ENCODE measurements at places on chromosomes 11 and 22. TPM values are rescaled to one million over a fixed set of nuclear protein-coding genes. Genes with fewer than 3 reads are reported as not detected.

Gene PTPN5
- total RNA-seq: 1.5 TPM

DNA sequence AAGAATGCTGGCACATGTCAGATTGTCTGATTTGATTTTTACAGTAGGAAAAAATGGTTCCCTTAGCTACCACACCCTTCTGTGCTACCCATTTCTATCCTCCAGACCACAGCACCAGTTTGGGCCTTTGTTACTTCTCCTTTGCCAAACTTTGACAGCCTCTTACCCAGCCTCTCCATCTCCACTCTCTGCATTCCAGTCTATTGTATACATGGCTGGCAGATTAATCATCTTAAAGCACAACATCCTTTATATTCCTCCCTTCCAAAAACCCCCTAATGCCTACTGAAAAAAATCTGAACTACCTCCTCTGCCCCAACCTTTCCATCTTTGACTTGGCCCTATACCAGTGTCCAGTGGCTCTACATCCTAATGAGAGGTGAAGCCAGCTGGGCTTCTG, 10.8 kb upstream of the PANX1 start:
- no peak for DNase-seq

- no peak for DNase-seq
Observed at GRCh38 chr11:35714882-35715627, 52.5 kb downstream of the TRIM44 start.

Gene UFD1
- 46.0 TPM for total RNA-seq

Gene KDM4E
- not detected for total RNA-seq

Gene CARNS1
- total RNA-seq: 7.0 TPM

DNA sequence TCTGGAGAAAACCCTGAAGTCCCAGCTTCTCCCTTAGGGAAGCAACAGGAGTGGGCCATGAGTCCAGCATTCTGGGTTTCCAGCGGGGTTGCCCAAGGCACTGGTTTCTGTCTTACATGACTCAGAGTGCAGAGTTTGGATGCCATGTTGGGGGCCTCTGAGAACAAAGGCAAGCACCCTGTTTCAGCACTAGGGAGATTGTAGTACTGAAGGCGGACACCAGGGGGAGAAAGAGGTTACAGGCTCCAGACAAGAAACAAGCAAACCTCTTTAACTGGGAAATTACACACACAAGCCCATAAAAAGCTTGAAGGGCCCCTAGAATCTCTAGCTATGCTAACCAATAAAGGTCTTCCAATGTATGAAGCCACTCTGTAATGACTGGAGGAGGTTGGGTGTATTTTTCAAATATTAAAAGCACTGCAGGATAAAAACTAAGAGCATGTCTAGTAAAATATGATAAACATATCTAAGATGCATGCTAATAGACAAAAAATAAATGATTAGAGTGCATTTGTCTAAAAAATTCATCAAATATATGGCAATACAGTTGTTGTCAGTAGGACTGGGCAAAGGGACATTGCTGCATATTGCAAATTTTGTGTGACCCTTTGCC, 7.1 kb downstream of the MS4A6E start:
- peak; percentile 65 for DNase-seq

DNA sequence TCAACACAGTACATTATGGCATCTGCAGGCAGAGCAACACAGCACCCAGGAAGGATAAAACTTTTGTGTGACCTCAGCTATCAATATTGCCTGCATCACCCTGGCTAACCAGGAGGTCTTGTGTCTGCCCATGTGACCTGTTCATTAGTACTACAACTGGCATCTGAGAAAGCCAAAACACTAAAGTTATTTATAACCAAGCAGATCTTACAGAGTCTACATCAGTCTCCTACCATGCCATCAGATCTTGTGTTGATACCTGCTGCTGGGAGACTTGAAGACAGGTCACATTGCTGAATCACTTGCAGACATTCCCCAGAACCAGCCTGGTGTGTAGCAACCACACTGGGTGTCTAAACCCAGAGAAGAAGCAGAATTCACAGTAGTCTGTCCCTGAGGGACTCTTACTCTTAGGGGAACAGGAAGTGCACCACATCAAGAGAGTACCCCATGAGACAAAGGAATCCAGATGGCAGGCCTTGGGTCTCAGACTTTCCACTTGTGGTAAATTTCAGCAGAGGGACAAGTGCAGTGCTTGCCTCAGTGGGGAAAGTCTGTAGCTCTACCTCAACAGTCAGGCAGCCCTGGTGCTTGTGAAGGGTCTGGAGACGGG, 7.0 kb downstream of the OR9G1 start:
- DNase-seq: no peak

DNA sequence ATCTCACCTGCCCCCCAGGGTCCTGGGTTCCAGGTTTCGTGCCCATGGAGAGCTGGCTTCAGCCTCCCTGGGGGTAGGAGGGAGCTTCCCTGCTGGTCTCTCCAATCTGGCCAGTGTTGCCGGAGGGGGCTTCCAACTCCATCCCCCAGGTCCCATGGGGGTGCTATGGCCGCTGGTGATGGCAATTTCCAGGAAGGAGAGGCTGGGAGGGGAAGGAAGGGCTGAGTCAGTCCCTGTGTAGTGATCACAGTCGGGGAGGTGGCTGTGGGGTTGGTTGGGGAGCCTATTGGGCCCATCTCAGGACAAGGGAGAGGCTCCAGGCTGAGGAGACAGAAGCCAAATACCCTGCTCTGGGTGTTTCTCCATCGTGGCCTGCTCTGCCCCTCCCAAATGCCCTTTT, 5.7 kb upstream of the CDC42EP2 start:
- no peak for DNase-seq

DNA sequence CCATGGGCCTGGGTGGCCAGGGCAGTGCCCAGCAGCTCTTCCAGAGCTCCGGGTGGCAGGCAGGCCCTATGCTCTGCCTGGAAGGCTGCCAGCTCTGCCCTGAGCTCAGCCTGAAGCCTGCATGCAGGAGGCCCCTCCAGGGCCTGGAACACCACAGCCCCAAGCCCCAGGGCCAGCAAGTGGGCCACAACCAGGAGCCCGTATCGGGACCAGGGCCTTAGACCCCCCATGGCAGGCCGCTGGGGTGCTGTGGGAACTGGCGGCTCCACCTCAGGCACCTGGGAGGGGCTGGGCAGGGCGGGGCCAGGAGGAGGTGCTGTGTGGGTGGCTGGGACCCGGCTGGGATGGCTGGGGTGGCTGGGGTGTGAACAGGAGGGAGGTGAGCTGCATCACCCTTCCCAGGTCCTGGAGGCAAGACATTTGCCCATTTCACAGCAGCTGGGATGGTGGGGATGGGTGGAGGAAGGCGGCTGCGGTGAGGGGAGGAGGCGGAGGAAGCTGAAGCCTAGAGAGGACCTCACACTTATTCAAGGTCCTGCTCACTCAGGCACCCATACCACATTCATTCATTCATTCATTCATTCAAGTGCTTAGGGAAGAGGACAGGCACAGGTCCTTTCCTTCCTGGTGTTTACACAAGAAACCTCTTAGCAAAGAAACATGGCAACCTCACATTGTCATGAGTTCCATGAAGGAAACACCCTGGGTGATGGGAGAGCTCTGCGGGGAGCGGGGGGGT, at the start of gene KCNK7:
Gene KCNK7, minus strand, starts transcription at position 258 of the 739 bp plus-strand sequence. Its CDS starts 28 bp downstream, at position 230.
- DNase-seq: no peak

Gene CBLIF
- total RNA-seq: not detected

GRCh38 chr11:68010090-68011041, at the start of gene ALDH3B1:
Gene ALDH3B1 (plus strand): TSS chr11:68010327. CDS start chr11:68015298, 4,971 bp downstream.
- DNase-seq: peak; percentile 97

Gene CDCA5
- total RNA-seq: 1.0 TPM

- DNase-seq: no peak
Observed at GRCh38 chr11:121802542-121802941, 313.5 kb downstream of the BLID start.

DNA sequence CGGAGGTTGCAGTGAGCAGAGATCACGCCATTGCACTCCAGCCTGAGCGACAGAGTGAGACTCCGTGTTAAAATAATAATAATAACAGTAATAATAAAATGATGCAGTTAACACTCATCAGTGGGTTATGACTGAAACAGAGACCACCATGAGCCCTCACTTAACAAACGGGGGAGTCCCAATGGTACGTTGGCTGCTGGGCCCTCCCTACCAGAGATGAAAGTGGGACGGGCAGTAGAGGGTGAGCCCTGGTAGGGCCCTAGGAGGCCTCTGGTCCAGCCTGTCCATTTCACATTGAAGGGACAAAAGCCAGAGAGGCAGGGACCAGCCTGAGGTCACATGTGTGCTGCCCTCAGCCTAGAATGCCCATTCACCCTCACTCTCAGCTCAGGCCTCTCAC, 13.7 kb upstream of the KIAA0930 start:
- no peak for DNase-seq

DNA sequence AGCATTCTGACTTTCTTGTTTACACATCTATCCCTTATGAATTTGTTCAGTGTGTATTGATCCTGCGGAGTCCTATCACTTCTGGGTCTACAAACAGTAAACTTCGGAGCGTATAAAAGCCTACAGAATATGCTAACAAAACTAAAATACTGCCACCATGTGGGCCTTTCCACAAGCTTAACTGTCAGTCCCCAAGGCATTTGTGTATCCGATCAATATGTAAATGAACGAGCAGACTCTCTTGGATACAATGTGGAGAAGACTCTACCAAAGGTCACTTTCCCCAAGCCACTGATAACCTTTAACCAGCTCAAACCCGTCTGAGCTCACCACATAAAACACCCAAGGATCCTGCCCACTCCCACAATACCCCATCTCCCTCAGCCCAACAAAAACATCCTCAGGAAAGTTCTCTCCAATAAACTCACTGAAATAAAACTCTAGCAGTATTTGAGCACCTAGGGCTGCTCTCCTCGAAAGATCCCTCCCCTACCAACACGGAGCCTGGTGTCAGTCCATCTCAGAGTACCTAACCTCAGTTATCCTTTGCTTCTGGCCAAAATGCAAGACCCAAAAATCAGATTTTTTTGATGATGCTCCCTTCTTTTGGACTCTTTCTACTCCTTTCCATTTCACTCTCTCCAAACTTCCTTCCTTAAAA, 17.8 kb downstream of the ADA2 start:
- no peak for DNase-seq

DNA sequence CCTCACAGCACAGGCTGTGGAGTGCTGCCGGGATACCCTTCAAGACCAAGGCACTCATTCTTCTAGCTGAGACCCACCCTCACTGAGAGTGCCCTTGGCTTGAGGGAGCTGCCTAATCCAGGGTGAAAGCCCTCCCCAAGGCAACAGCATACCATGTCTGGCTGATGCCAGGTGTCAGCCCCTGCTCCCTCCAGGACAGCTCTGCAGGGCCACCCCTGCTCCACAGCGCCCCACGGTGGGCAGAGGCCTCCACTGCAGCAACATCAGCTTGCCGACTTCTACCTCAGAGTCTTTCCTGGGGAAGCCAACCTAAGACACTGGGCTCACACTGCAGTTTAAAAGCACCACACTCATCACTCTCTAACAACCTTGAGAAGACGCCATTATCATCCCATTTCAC, 29.0 kb downstream of the TTLL1 start:
- DNase-seq: no peak

GRCh38 chr11:116111546-116111945, 607.3 kb upstream of the CADM1 start:
- DNase-seq: no peak

Gene TEX54
- total RNA-seq: not detected

GRCh38 chr11:123045101-123045500, 16.8 kb downstream of the HSPA8 start:
- no peak for DNase-seq

GRCh38 chr11:70174547-70175235, 28.4 kb upstream of the FADD start:
- DNase-seq: no peak

Gene OR51B4
- not detected for total RNA-seq

Gene KCNE3
- 12.5 TPM for total RNA-seq

Gene OR10D3
- not detected for total RNA-seq

DNA sequence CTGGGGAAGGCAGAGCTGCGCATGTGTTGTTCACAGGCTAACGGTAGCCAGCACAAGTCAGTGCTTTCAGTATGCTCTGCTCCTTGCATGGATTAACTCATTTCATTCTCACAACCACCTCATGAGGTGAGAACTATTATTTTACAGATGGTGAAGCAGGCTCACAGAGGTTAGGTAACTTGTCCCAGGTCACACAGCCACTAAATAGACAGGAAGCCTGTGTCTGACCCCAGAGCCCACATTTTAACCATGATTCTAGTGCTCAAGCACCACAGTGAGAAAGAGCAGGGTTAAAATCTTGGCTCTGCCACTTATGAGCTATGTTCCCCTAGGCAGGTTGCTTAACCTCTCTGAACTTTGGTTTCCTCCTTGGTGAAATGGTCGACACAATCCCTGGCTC, 6.2 kb upstream of the SNX15 start:
- DNase-seq: no peak

Gene TRIM5
- 38.8 TPM for total RNA-seq

Gene RHOD
- total RNA-seq: 20.1 TPM

DNA sequence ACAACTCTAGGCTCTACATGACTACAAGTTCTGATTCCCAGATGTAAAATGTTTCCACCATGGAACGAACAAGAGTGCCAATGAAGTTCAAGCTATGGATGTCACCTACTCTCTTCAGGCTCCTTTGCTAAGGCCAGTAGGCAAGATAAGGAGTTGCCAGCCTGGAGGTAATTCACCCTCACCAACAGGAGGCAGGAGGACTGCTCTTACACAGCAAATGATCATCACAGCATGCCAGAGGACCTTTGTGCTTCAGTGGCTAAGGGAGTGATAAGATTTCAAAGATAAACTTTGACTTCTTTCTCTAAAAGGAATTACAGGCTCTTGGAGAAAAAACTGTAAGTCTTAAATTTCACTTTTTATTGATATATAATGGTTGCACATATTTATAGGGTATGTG, 54.1 kb upstream of the SLC36A4 start:
- no peak for DNase-seq

DNA sequence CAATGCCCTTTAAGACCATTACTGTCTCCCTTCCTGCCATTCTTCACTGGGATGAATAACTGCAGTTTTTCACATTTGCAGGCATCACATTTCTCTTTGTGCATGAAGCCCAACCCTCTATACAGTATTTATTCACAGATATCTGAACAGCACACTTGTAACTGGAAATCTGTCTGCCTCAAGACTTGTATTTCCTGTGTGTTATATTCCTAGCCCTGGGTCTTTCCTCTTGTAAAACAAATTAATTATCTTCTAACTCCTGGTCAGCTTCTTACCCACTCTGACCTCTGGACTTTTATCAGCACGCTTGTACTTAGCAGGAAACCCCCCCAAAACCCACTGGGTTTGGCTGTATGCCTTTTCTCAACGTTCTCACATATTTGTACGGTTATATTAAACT, 2.0 kb downstream of the CSRP3 start:
- DNase-seq: no peak

GRCh38 chr11:84922212-84922805, 704.8 kb downstream of the DLG2 start:
- DNase-seq: no peak

DNA sequence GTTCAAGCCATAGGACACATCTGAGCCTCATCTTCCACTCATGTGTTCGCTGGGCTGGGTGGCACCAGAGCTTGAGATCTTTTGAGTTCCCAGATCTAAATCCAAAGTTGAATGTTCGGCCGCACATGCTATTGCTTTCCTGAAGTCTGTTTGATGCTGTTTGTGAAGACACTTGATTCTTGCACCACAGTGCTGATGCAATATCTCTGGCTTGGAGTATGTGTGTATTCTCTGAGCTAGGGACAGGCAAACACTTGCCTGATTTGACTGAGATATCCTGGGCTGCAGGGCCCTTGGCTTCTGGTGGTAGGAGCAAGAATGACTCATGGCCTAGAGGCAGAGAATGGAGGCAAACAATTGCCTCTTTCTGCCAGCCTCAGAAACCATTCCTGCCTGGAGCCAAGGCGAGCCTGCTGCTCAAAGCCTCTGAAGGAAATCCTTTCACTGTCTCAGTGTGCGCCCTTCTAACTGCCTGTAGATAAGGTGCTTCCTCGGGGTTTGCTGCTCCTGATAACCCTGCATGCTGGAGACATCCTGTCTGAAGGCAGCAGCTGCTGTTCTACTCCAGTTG, 73.0 kb downstream of the CYB5R2 start:
- no peak for DNase-seq
